Caki2 (cell line): ENCODE measurements at places on chromosomes 12 and 14.

- DNase-seq, result no peak
Measured at GRCh38 chr14:73746520-73747378, 32.6 kb upstream of the PNMA1 start.

DNA sequence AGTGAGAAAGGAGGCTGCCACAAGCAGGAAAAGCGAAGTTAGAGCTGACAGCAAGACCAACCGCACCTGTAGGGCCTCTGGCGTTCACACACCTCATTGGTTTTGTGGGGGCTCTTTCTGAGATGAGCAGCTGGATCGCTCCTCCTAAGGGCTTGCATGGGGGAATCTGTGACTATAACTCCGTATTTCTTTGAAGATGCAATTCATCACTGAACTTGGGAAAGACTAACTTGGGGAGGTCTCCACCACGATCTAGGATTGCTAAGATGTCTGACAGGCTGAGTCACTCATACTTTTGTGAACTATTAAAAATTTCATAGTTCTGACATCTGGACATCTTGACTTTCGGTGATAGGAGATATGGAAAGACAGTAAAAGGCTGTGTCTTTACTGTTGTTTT is 173.6 kb downstream of the ETV6 start:
- no peak for DNase-seq

GRCh38 chr14:35384455-35385041 is 20.0 kb downstream of the NFKBIA start:
- DNase-seq, result peak; percentile 56

DNA sequence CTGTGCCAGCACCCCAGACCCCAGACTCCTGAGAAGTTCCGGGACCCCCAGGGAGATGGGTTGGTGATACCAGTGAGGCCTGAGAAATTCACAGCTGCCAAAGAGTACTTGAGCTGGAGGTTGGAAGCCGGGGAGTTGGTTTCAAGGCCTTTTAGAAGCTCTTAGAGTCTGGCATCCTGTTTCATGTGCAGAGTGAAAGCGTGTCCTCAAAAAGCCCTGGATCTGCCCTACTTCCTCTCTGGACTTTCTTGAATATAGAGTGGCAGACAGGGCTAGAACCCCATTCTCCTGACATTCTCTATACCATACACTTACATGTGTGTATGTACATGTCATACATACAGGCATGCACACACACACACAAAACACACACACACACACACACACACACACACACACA is 31.3 kb upstream of the PPM1A start:
- DNase-seq, result no peak

GRCh38 chr12:77954206-77954555 is 123.5 kb downstream of the NAV3 start:
- DNase-seq, result no peak

GRCh38 chr14:100419856-100420255 is 96.7 kb downstream of the SLC25A47 start:
- no peak for DNase-seq

DNA sequence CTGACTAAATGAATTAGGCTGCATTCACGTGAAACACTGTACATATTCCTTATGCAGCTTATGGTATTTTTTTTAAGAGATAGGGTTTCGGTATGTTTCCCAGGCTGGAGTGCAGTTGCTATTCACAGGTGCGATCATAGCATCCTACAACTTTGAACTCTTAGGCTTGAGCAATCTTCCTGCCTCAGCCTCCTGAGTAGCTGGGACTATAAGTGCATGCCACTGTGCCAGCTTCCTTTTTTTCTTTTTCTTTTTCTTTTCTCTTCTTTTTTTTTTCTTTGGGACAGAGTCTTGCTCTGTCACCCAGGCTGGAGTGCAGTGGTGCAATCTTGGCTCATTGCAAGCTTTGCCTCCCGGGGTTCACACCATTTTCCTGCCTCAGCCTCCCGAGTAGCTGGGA is 35.8 kb upstream of the SPPL3 start:
- DNase-seq, result no peak

GRCh38 chr14:91032248-91032647 is 28.2 kb downstream of the RPS6KA5 start:
- no peak for DNase-seq

DNA sequence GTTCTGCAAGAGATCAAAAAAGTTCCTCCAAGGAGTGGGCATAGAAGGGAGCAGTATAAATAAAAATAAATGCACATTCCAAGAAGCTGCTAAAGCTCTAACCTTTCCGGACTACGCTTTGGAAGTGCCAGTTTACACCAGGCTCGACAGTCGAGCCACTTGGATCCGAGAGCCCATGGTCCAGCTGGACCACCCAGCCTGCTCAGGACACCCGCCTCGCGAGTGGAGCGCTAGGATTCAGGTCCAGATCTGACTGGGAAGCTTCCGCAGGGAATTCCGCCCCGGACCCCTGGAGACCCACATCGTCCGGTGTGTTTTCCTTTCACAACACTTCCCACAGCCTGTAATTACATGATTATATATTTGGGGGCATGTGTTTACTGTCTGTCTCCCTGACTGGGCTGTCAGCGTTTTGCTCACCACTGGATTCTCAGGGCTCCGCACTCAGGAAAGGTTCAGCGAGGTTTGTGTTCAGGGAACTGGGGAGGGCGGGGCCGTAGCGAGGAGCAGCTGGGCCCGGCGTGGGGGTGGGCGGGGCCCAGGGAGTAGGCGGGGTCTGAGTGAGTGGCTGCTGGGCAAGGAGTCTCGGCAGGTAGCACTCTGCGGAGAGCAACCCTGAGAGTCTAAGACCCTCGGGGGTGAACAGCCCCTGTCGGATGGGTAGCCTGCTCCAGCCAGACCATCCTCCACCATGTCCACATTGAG is 52.3 kb upstream of the TMEM263 start:
- DNase-seq, result no peak

GRCh38 chr14:64112867-64113678 is 181.1 kb downstream of the ESR2 start:
- peak; percentile 3 for DNase-seq

DNA sequence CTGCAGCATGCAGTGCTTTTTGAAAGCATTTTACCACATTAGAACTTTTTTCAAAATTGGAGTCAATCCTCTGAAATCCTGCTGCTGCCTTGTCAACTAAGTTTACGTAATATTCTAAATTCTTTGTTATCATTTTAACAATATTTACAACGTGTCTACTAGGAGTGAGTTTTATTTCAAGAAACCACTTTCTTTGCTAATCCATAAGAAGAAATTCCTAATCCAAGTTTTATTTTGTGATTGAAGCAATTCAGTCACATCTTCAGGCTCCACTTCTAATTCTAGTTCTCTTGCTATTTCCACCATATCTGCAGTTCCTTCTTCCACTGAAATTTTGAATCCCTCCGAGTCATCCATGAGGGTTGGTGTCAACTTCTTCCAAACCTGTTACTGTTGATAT is 25.4 kb downstream of the PRORP start:
- DNase-seq, result no peak

DNA sequence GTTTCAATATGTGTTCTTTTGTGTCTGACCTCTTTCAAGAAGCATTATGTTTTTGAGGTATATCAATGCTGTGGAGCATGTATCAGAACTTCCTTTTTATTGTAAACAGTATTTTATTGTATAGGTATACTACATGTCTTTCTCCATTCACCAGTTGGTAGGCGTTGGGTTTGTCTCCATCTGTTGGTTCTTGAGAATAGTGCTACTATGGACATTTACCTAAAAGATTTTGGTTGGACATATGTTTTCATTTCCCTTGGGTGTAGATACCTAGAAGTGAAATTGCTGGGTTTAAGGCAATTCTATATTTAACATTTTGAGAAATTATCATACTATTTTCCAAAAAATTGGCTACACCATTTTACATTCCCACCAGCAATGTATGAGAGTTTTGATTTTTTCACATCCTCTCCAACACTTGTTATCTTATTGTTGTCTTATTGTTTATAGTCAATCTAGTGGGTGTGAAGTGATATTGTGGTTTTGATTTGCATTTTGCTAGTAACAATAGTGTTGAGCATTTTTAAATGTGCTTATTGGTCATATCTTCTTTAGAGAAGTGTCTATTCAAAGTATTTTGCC is 409.2 kb downstream of the IPO8 start:
- peak; percentile 19 for DNase-seq

GRCh38 chr12:49507139-49507538 is 31.7 kb upstream of the KCNH3 start:
- peak; percentile 74 for DNase-seq

DNA sequence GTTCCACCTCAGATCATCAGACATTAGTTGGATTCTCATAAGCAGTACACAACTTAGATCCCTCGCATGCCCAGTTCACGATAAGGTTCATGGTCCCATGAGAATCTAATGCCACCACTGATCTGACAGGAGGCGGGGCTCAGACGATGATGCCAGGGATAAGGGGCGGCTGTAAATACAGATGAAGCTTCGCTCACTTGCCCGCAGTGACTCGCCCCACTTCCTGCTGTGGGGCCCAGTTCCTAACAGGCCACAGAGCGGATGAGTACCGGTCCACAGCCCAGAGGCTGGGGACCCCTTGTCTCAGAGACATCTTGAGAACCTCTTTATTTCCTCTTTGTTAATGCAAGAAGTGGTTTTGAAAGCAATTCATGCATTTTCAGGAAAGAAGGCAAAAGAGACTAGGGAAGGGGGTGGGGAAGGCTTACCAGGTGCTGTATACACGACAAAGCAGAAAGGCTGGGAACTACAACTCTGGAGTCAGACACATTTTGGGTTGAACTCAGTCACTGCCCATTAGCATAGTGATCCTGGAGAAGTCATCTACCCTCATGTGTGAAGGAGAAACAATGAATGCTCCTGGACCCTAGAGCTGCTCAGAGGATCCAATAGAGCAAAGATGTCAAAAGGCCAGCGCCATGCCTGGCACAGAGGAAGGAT is 68.7 kb downstream of the EID3 start:
- no peak for DNase-seq

GRCh38 chr12:92299744-92300143 is 154.1 kb upstream of the BTG1 start:
- no peak for DNase-seq

- peak; percentile 37 for DNase-seq
Measured at GRCh38 chr12:80412343-80412953, 31.6 kb upstream of the PTPRQ start.

GRCh38 chr12:43878050-43878449 is 42.2 kb downstream of the TMEM117 start:
- DNase-seq, result no peak

DNA sequence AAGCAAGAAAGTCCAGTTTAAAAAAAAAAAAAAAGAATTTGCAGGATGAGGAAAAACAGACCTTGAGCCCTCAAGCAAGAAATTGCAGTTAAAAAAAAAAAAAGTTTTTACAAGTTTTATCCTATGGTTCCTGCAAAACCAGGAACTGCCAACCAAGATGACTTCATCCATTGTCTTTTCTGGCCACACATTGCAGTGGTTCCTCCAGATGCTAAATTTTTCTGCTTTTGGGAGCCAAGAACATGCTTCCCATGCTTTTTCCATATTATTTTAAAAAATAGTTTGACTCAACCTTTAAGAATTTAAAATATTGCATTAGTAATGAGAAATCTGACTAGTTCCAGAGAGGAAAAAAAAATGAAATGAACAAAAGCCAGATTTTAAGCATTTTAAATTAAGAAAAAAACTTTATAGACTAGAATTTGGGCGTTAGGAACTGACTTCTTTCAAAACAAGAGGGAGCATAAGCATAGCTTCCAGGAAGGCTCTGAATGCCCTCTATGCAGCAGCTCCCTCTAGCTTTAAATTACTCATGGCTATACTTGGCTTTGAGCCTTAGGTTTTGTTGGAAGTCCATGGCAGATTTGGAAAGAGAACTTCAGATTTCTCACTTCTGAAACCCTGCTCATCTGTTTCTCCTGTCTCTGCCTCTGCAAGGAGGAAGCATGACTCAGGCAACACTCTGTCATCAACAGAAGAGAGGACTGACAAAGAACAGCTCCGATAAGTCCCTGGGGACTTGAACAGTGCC is 124.5 kb downstream of the GPR65 start:
- no peak for DNase-seq

DNA sequence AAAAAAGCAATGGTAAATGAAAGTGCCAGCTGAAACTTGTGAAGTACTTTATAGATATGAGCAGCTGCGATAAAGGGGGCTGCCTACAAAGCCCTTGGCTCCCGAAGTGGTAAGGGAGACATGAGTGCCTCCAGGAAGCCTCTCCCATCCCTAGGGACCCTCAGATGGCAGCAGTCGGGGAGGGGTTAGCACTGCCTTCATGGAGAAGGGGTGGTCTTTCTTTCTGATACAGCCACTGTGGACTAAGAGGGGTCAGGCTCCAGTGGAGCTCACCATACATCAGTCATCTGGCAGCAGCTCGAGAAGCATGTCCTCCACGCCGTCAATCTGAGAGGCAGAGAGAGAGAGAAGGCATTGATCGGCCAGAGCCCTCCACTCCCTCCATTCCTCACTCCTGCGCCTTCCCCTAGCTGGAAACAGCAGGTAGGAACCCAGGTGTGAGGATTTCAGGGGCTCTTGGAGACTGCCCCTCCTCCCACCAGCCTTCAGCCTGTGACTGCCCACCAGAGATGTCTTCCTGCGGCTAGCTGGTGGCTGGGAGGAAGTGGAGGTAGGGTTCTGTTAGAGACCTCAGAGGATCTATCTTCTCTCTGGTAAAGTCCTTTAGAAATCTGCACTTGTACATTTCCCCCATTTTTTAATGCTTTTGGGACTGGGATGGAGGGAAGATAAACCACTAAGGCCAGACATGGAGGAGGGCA is 2.3 kb downstream of the TCL1A start:
- DNase-seq, result no peak

- no peak for DNase-seq
Measured at GRCh38 chr12:50557421-50557820, 52.6 kb downstream of the DIP2B start.

DNA sequence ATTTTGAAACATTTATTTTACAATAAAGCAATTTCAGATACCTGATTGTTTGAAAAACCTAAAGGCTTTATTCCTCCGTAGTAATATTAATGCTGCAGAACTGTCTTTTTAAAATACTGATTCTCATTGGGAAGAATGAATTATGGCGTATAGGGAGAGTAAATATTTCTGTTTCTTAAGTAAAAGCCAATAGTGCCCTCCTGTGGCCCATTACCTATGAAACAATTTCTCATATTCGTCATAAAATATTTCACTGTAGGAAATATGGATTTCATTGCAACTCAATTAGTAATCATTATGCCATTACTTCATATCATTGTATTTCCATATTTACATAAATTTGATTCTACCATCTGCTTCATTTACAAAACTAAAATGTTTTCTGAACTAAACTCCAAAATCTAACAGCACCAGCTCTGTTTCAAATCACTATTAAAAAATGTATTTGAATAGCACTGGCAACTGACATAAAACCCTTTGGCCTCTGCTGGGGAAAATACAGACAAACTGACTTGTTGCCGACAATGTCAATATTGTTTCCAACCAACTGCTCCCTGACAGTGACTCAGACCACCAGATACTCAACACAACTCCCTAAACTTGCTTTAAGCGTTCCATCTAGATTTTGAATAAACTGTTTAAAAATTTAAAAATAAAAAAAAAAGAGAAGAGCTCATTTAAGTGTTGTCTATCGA is 290.3 kb downstream of the NAV3 start:
- no peak for DNase-seq

GRCh38 chr14:104311358-104311757 is 173.0 kb downstream of the KIF26A start:
- no peak for DNase-seq

DNA sequence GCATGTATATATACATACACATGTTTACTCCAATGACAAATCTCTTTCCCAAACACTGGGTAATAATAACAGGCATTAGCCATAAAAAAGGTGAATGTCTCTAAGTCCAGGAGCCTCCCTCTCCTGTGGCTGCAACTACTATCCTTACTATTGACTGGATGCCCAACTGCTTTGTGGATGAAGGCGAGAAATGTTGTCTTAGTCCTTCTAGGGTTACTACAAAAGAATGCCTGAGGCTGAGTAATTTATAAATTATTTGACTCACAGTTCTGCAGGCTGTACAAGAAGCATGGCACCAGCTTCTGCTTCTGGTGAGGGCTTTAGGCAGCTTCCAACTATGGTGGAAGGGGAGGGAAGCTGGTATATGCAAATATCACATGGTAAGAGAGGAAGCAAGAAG is 366.0 kb upstream of the DDHD1 start:
- DNase-seq, result no peak
